Naive thymus-derived CD8-positive, alpha-beta T cell (primary cell): ENCODE measurements at places on chromosomes 7 and 10.

- DNase-seq, result no peak
These were observed 957.3 kb downstream of the XPNPEP1 start for GRCh38 chr10:108966005-108966404.

DNA sequence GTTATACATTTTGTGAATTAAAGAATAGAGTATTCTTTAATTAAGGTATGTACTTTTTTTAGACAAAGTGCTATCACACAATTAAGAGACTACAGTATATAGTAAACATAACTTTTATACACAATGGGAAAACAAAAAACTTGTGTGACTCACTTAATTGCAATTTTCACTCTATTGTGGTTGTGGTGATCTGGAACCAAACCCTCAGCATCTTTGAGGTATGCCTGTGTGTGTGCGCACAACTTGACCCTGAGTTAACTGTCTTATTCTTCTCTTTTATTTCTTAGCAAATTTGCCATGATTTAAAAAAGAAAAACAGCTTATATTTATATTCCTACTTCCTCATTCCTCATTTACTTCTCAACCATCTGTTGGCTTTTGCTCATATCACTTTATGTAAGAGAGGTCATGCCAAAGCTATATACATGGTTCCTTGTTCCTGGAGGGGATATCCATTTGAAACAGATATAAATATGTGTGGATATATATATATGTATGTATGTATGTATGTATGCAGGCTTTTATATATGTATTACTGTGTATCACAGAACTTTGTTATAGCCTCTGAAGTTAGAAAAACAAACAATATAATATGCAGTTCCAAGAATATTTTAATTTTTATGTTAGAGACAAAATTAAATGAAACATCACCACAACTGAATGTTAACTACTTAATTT, 259.5 kb upstream of the HGF start:
- DNase-seq, result no peak

GRCh38 chr7:73864981-73865711, 4.2 kb downstream of the TMEM270 start:
- no peak for DNase-seq

GRCh38 chr7:34747867-34748727, 90.1 kb downstream of the NPSR1 start:
- DNase-seq, result no peak

GRCh38 chr7:112362731-112363131, 87.5 kb upstream of the IFRD1 start:
- no peak for DNase-seq

DNA sequence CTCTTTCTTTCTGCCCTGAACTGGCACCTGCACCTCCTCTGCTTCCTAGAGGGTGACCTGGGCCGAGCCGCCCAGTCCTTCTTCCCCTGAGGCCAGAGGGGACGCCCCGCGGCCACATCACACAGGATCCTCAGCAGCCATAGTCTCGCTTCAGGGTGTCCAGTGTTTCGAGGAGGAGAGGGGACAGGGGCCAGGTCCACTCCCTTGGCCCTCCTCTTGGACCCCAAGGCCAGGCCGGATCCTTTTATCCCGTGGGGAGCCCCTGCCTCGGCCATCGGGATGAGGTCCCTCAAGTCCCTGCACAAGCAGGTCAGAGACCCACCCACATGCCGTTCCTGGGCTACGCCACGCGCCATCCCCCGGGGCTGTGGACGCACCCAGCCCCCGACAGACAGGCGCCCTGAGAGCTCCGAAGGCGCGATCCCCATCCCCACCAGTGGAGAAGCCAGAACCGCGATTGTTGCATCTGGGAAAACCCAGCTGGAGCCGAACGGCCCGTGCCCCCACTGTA, 3.6 kb downstream of the BHLHA15 start:
- no peak for DNase-seq
